ENCODE measurements at places on chromosomes 1 and 21.

- DNase-seq, result no peak
Observed at GRCh38 chr1:113980110-113980509, 836 bp downstream of the OLFML3 start.

- no peak for DNase-seq
Observed at GRCh38 chr21:37402251-37402867, 35.8 kb downstream of the DYRK1A start.

GRCh38 chr1:200206761-200207160, 179.3 kb downstream of the NR5A2 start:
- DNase-seq, result no peak

DNA sequence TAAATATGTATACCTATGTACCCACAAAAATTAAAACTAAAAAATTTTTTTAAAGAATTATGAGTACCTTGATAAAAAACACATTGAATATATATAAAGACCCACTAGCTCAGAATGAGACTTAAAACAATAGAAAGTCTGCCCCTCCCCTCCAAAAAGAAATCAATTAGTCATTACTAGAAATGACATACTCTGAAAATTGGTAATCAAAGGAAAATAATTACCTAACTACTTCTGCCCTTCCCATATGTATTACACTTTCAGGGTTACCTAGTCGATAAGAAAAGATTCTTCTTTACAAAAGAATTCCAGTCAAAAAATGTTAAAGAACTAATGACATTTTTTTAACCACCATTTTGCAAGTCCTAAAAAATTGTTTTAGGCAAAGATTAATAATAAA, 34.7 kb downstream of the VAV3 start:
- DNase-seq, result no peak

GRCh38 chr1:54743416-54744226, 20.7 kb downstream of the PARS2 start:
- no peak for DNase-seq

GRCh38 chr1:75308365-75308764, 174.2 kb downstream of the LHX8 start:
- no peak for DNase-seq

DNA sequence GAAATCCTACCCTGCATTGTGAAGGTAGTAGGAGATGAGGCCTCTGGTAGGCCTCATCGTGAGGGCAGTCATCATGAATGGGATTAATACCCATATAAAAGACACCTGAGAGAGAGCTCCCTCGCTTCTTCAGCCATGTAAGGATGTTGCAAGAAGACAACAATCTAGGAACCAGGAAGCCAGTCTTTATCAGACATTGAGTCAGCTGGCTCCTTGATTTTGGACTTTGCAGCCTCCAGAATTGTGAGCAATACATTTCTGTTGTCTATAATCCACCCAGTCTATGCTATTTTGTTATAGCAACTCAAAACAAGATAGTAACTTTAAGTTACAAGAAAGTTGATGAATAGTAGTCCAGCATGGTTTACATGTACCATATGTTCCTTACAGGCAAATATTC, 208.5 kb downstream of the KCNT2 start:
- DNase-seq, result no peak

DNA sequence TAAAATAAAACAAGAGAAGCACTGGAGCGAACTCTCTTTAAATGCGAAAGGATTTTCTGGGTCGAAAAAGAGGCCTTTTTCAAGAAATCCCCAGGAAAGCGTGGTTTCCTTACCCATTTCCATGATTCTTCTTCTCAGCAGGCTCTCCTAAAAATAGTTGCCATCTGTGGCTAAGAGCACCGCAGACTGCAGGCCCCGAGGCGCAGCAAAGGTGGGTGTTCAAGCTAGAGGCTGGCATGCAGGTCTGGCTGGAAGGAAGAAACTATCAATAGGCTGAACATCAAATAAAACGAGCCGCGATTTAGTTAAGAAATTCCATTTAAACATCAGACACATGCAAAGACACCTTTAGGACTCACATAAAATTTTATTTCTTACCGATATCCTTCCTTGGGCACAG, 135.1 kb downstream of the ADAMTS1 start:
- no peak for DNase-seq

GRCh38 chr21:44317241-44317782, 17.5 kb downstream of the PFKL start:
- DNase-seq, result no peak

GRCh38 chr1:175629318-175629694, 114.1 kb downstream of the TNR start:
- no peak for DNase-seq

DNA sequence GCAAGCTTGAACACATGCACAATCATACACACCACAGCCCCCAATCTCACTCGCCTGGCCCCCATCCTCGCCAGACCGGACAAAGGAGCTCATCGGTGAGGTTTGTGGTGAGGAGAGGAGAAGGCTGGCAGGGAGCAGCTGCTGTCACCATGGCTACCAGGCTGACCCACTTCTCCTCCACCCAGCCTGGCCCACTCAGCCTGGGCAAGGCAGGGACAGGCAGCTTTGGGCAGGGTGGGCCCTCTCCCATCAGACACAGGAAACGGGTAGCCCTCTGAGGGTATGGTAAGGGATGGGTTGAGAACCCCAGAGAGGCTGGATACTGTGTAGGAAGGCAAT, 15.9 kb downstream of the RIMS3 start:
- DNase-seq, result no peak

DNA sequence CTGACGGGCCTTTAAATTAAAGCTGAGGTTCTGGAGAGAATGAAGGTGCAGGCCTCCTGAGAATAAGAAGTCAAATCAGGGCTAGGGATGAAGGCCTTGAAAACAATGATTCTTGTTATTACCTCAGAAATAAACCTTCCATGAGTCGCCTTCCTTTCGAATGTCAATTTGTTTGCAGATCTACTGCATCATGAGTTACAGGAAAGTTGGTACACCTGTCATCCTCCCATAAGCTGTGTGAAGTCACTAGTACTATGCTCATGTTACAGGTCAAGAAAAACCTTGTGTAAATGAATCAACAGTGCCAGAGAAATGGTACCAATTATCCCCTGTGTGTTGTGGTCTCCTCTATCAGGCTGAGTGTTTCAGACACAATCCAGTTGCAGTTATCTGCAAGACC, 281.2 kb upstream of the PLXNA2 start:
- no peak for DNase-seq

GRCh38 chr1:55209247-55209646, 5.9 kb downstream of the USP24 start:
- DNase-seq, result no peak

GRCh38 chr1:231327617-231328016, 10.0 kb downstream of the EXOC8 start:
- no peak for DNase-seq

DNA sequence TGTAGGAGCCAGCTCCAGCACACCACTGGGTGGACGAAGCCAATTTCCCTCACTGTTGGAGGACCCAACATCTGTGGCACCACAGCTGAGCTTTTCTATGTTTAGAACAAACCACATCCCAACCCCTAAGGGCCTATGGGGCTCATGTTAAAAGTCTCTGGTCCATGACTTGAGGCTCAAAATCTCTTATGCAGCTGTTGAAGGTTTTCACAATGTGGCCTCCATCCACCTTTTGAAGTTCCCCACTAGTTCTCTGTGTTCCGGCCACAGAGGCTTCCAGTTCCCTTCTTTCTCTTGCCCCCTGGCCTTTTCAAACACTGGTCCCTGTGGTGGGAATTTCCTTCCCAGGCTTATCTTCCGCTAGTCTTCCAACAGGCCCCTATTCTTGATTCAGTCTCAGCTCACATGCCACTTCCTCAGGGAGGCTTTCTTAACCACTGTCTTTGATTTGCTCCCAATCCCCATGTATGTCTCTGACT, 3.9 kb upstream of the IFNLR1 start:
- DNase-seq, result no peak

GRCh38 chr1:165842023-165842670, 14.7 kb downstream of the UCK2 start:
- DNase-seq, result no peak

DNA sequence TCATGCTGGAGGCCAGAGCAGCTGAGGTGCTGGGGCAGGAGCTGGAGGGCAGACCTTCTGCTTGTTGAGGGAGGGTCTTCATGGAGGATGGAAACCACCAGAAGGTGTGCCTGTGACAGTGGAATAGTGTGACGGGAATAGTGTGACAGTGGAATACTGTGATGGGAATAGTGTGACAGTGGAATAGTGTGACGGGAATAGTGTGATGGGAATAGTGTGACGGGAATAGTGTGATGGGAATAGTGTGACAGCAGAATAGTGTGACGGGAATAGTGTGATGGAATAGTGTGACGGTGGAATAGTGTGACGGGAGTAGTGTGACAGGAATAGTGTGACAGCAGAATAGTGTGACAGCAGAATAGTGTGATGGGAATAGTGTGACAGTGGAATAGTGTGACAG, 325.1 kb downstream of the HHAT start:
- no peak for DNase-seq

DNA sequence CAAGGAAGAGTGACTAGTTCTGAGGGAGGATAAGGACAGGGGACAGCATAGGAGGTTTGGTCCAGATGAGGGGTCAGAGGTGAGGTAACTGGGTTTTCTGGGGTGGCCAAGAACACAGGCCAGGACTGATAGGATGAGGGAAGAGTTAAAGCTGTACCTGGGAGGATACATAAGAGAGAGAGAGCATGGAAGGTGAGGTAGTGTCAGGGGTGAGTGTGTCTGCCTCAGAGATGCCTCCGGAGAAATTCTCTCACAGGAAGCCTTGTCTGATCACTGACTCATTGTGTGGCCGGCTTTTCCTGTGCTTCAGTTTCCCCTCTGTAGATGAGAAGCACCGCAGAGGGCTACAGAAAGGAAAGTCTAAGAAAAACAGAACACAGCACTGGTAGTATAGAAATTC, 40.2 kb downstream of the FASLG start:
- DNase-seq, result peak; percentile 57

DNA sequence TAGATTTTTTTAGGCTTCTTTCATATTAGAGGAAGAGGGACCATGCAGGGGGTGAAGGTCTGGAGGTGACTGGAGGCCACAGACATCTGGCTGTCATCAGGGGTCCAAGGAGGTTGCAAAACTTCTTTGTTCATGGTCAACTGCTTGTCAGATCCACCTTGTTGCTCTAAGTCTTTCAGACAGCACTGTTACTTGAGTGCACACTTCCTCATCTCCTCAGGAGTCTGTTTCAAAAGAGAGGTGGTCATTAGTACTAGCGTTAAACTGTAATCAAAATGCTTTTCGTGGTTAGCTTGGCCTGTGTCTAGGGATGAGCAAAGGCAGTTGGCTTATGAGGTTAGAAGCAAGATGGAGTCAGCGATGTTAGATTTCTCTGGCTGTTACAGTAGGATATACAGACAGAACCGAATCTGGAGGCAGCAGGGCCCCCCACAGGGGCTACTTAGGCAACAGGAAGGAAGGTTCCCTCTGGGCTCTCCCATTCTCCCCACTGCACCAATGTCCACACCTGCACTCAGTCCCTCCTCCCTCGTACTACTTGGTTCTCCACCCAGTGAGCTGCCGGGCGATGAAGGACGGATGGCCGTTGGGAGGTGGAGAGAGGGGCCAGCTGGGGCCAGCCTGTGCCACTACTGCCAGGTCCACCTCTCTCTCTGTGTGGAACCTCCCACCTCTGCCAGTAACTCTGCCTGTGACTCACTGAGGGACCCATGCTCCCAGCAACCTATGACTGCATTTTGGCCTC, 57.2 kb downstream of the TOR1AIP2 start:
- no peak for DNase-seq

GRCh38 chr1:240720976-240721375, 109.0 kb upstream of the GREM2 start:
- no peak for DNase-seq
